ENCODE measurements at places on chromosomes 16 and 17.

GRCh38 chr16:4309833-4310266 lies 6.0 kb upstream of the GLIS2 start:
- peak; percentile 72 for DNase-seq

GRCh38 chr17:8382880-8383142 lies 182 bp downstream of the RPL26 start:
- no peak for DNase-seq

DNA sequence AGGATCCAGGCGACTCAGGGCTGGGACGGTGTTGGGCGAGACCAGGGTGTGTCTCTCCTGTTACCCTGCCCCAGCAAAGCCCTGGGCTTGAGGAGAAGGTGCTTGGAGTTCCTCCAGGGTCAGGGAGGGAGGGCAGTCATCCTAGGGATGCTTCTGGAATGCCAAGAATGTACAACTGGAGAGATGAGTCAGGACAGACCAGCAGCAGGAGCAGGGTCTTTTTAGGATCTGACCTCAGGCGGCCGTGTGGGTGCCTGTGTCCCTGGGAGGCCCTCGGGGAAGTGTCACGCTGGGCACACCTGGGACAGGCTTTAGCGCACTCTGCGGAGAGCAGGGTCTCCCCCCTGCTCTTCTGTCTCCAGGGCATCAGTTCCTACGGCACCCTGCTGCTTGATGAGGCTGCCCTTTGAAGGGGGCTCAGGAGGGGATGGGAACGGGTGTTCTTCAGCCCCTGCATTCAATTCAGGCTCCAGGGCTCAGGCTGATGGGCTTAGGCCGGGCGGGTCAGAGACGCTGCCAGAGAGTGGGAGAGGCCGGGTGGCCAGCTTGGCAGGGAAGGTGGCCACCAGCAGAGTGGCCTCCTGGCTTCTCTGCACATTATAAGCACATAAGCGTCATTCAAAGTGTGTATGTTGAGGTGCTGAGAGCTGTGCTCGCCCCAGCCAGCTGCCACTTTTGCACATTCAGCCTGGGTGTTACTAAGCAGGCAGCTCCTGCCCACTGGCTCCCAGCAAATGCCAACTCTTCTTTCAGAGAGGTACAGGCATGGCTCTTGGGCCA lies 8.4 kb upstream of the MTSS2 start:
- peak; percentile 44 for DNase-seq

GRCh38 chr17:901964-902363 lies 77.6 kb downstream of the NXN start:
- DNase-seq, result no peak

- no peak for DNase-seq
Observed at GRCh38 chr17:73534209-73534909, 109.9 kb downstream of the SDK2 start.

DNA sequence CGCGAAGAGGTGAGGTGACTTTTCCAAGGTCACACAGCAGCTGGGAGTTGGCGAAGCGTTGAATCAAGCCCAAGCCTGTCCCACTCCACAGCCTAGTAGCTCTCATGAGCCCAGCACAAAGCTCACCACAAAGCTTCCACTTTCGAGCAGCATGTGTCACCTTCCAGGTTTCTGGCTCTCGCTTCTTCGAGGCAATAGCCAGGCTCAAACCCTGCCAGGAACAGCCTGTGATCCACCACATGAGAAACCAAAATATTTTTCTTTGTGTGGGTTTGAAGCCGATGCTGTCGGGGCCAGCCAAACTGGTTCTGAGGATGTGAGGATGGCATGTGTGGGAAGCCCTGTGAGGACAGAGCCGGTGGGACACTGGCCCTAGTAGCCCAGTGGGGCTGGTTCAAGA lies 68.1 kb downstream of the COG7 start:
- DNase-seq, result no peak

DNA sequence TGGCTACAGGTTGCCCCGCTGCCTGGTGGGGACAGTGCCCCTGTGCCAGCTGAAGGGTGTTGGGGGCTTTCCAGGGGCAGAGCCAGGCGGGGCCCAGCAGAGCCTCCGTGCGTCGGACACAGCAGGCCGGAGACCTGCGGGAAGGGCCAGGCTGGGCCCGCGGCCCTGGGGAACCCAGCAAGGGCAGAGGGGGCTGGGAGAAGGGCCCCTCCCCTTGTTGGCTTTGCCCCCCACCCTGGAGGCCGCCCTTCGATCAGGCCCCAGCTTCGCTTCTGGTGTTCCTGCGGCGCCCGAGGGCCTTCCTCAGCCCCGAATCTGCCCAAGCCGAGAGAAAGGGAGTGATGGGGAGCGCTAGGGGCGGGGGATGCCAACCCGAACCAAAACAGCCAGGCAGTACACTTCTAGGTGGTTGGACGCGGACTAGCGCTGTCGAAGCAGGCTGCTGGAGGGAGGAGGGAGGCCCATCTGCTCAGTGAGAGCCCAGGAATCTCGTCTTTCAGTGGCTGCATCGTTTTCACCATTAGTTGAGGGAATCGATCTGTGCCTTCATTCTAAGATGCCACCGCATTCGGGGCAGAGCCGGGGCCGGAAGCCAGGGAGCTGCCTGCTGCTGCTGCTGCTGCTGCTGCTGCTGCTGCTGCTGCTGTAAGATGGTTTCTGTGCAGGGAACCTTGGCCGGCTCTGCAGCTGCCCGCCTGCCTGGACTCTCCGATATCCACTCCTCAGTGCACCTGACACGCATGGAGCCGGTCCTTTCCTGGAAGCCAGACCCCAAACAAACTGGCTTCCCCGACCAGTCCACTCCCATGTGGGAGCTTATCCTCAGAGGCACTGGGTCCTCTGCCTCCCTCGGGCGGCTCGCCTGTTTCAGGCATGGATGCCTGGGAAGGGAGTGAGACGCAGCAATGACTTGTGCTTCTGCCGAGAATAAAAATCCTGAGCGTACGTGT lies 1.7 kb downstream of the JPH3 start:
- DNase-seq, result no peak

DNA sequence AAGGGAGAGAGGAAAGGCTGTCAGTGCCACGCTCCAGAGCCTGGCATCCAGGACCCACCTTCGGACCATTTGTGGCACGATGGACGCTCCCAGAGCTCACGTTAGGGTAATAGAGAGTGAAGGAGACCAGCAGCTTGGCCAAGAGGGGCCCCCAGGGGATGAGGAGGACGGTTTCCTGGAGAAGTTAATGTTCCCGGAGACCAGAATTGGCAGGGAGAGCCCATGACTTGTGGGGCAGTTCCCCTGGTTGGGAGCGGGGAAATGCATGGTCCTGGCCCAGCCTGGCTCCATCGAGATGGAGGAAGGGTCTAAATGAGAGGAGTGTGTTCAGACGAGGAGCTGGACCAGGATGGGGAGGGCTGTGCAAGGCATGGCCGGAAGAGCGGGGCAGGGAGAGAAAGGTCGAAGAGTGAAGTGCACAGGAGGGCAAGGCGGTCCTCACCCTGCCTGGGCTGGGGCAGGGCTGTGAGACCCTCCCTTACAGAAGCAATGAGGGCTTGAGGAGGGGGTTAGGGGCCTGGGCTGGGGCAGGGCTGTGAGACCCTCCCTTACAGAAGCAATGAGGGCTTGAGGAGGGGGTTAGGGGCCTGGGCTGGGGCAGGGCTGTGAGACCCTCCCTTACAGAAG lies 2.9 kb upstream of the HIC1 start:
- DNase-seq, result no peak

- no peak for DNase-seq
Observed at GRCh38 chr17:74639704-74640151, 16.2 kb upstream of the CD300E start.

GRCh38 chr16:17271687-17272086 lies 199.1 kb downstream of the XYLT1 start:
- DNase-seq, result no peak

DNA sequence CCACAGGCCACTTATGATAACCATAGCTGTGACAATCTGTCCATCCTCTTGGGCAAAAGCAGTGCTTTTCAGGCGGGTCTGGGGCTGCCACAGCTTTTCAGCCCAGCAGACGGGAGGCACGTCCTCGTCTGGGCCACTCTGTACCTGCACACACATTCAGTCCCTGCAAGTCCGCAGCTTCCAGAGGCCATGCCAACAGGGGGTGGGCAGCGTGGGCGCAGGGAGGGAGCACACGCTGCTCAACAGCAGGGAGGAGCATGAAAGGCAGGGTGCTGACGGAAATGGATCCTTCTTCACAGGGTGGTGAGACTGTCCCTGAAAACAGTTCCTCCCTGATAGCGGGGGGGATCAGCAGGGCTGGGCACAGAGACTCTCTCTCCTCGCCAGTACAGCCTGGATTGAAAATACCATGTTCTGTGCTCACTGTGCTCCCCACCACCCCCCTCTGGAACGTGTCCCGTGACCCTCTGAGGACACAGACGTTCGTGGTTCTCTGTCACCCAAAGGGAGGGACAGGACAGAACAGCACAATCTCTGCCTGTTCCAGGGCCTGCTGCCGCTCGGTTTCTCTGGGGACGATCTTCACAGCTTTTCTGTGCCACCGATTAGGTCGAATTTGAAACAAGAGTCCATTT lies 41.7 kb downstream of the PEMT start:
- no peak for DNase-seq

GRCh38 chr16:1080801-1081733 lies 8.5 kb downstream of the SSTR5 start:
- no peak for DNase-seq

DNA sequence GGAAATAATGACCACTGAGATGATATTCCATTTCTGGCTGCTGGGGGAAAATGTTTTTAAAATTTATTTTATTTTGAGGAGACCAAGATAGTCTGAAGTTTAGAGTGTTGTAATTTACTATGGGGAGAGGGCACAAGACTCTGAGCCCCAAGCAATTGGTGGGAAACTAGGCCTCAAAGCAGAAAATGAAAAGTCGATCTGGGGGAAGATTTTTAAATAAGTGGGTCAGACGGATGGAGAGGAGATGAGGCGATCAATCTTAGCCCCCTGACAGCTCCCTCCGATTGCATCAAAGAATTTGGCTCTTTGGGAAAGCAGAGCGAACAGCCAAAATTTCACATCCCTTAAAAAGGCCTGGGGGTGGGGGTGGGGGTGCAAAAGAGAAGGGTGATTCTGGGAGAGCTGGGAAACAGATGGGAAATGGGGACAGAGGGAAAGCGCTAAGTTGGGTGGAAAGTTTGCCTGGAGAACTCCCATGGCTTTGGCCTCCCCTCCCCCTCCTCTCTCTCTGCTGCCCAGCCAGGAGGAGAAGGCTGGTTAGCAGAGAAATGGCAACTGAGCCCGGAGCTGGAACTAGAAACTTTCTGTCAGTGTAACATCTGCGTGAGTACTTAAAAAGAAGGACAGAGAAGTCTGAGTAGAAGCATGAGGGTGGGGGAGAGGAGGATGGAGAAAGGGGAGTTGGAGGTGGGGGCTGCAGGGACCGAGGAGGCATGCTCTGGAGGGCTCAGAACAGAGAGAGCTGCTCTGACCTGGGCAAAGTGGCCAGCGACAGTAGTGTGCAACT lies 1.4 kb upstream of the HOXB2 start:
- DNase-seq, result no peak

GRCh38 chr17:44235583-44235936 lies 16.1 kb upstream of the UBTF start:
- DNase-seq, result peak; percentile 70

DNA sequence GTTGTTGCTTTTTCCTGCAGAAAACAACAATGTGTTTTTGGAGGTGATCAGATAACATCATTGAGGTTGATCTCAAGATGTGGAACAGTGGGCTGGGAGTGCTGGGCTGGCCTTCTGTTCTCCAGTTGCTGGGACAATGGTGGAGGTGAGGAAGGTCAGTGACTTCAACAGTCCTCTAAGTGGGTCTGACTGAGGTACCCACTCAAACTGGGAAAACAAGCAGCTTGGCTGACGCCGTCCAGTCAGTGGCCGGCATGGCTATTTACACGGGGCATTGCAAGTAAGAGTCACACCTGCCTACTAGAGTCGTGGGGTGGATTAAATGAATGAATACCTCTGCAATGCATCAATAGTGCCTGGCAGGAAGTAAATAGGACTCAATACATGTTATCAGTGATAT lies 386.7 kb upstream of the ZFHX3 start:
- no peak for DNase-seq

DNA sequence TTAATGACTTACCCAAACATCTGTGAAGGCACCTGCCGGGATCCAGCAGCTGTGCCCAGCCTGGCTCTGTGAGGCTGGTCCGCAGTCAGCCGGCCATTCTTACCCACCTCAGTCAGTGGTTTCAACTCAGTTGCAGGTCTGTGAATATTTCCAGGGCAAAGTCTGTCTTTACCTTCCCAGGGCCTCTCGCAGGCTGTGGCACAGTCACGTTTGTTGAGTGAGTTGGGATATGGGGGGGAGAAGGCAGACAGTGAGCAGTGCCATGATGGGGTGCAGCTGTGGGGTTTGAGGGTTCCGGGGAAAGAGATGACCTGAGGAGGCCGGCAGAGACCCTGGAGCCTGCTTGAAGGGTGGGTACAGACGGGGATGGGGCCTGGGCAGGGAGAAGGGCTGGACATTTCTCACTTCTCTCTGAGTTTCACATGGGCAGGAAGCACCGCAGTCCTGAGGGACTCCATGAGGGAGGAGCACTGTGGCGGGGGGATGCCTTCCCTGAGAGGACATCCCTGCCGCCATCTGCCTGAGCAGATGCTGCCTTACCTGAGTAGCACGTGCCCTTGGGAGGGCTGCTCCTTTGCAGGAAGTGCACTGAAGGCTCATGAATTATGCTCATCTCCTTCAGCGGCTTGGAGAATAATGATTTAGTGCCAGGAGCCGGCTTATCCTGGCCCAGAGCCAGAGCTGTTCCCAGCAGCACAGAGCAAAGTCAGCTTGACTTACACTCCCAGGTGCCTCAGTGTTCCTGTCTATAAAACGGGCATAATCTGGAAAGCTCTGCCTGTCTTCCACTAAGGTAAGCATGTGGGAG lies 48.1 kb downstream of the KSR1 start:
- DNase-seq, result no peak

DNA sequence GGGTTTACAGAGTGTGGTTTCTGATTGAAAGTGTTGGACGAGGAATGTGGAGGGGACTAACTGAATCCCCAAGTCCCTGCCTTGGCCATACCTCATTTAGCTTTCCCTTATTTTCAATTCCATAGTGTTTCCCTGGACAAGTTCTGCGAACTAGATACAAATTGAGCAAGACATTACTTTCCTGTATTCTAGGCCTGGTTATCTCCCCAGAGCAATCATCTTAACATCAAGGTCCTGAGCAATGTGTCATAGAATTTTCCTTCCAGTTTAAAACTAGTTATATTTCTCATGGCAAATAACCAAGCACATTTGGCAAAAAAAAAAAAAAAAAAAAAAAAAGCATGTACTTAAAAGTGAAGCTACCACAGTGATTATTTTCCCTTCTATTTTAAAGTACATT lies 330.1 kb downstream of the CDH11 start:
- no peak for DNase-seq

- no peak for DNase-seq
Observed at GRCh38 chr16:26348095-26348494, 656.3 kb downstream of the HS3ST4 start.

DNA sequence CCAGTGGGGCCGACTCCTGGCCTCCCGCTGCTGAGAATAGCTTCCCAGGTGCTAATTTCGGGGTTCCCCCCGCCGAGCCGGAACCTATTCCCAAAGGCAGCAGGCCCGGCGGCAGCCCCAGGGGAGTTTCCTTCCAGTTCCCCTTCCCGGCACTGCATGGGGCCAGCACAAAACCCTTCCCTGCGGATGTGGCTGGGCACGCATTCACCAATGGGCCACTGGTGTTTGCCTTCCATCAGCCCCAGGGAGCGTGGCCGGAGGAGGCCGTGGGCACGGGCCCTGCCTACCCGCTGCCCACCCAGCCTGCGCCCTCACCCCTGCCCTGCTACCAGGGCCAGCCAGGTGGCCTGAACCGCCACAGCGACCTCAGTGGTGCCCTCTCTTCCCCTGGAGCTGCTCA lies 24.9 kb upstream of the ZFPM1 start:
- DNase-seq, result no peak

Data from brain microvascular endothelial cell (primary cell).